ENCODE measurements at places on chromosomes 5 and 9.

DNA sequence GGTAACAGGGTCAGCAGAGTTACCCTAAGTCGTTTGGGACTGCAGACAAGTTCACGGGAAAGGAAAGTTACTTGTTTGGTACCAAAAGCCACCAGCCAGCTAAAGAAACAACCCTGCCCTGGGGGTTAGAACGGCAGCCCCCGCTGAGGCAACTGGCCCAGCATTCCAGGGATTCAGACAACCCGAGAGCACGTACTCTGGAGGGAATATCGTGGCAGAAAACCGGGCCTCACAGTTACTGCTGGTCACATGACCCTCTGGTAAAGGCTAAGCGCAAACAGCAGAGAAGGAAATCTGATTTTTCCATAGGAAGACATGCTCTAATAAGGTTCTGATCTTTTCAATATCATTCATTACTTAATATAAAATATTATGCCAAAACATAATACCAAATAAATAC is 22.5 kb upstream of the MLANA start:
- DNase-seq: no peak

DNA sequence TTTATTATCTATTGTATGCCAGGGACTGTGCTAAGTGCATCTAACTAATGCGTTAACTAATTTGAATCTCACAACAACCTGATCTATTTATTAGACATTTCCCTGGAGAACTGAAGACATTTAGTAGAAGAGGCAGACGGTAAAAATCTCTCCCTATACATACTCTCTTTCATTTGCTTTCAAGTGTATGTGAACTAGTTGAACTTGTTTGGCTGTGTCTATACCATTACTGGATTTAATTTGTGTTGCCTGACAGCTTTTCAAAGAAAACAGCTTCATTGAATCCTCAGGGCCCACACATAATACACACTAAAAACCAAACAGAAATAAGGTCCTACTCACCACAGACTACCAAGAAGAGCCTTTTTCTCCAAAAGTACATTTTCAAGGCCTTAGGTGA is 133.6 kb upstream of the NR3C1 start:
- DNase-seq: no peak

GRCh38 chr5:56012281-56012963 is 17.7 kb upstream of the IL6ST start:
- peak; percentile 73 for DNase-seq

- no peak for DNase-seq
Observed at GRCh38 chr9:99850736-99851499, 29.2 kb downstream of the NR4A3 start.

GRCh38 chr5:96780626-96781025 is 27.1 kb downstream of the ERAP1 start:
- DNase-seq: no peak

GRCh38 chr5:5188376-5189050 is 48.4 kb downstream of the ADAMTS16 start:
- no peak for DNase-seq

GRCh38 chr5:16797951-16798350 is 138.1 kb downstream of the MYO10 start:
- no peak for DNase-seq

- DNase-seq: peak; percentile 88
Observed at GRCh38 chr9:100587375-100587774, 9.5 kb downstream of the CAVIN4 start.

- DNase-seq: no peak
Observed at GRCh38 chr5:68067291-68067690, 148.3 kb upstream of the PIK3R1 start.

GRCh38 chr9:123662057-123662776 is 267.7 kb downstream of the DENND1A start:
- no peak for DNase-seq

- DNase-seq: no peak
Observed at GRCh38 chr5:176711883-176712282, 64.6 kb downstream of the TSPAN17 start.

GRCh38 chr5:604391-604831 is 7.7 kb upstream of the CEP72 start:
- DNase-seq: no peak

- DNase-seq: peak; percentile 89
Observed at GRCh38 chr5:34656001-34656699, at the start of gene RAI14. Gene RAI14, plus strand, starts transcription at chr5:34656328. Its CDS starts 30,592 bp downstream, at chr5:34686920.

DNA sequence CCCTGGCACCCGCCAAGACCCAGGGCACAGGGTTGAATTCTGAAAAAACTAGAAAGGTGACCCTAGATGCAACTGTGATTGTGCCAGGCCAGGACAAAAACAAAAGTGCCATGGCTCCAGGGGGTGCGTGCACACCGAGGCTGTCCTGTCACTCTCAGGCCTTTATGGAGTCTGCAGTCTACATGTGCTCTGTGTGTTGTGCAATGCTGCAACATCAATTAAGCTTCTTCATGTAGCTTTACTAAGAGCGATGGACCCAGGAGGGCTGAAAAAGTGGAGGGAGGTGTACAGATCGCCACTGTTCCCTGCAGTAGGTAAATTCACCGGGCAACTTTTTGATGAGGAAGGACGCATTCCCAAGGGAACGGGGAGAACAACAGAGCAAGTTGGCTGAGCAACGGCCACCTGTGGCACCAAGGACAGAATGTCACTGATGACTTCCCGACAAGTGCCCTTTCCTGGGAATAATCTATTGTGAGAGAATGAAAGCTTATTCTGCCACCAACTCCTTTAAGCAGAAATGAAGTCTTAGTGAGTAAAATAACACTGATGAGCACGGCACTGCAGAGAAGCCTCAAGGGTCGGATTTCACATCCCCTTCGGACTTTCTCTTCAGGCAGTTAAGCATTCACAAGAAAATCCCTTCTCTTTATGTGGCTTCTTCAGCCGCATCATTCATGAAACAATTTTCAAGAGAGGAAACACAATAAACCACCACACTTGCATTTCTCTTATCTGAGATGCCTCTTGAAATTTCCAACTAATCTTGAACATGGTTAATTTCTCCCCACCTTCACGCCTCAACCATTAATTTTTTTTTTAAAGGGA is 149.6 kb downstream of the DROSHA start:
- DNase-seq: no peak

DNA sequence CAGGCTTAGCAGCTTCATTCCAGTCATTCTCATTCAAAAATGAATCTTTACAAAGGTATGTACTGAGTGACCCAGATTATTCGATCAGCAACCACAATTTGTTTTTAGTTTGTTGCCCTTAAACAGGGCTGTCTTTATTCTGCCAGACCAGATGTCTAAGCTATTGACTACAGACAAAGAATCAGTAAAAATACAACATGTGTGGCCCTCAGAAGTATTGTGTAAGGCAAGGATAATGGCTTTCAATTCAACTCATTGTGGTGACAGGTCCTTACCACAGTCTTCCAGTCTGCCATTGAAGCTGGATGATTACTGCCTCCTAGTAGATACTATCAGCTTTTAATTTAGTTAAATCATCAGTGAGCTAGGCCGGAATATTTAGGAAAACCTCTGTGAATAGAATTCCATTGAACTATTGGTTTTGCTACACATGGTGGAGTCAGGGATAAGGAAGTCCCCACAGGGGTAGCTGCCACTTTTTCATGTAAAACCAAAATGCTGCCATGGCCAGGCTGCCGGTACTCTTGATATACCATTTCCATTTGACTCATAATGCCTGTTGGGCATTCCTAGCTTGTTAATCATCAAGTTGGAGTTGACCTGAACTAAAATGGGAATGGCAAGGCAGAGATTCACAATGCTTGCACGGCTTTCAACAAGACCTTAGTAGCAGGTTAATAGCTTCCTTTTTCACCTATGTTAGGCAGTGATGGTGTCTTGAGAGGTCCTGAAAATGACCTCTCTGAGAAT is 175.6 kb downstream of the MEF2C start:
- peak; percentile 90 for DNase-seq

GRCh38 chr5:93062548-93062947 is 518.5 kb downstream of the NR2F1-AS1 start:
- peak; percentile 36 for DNase-seq

DNA sequence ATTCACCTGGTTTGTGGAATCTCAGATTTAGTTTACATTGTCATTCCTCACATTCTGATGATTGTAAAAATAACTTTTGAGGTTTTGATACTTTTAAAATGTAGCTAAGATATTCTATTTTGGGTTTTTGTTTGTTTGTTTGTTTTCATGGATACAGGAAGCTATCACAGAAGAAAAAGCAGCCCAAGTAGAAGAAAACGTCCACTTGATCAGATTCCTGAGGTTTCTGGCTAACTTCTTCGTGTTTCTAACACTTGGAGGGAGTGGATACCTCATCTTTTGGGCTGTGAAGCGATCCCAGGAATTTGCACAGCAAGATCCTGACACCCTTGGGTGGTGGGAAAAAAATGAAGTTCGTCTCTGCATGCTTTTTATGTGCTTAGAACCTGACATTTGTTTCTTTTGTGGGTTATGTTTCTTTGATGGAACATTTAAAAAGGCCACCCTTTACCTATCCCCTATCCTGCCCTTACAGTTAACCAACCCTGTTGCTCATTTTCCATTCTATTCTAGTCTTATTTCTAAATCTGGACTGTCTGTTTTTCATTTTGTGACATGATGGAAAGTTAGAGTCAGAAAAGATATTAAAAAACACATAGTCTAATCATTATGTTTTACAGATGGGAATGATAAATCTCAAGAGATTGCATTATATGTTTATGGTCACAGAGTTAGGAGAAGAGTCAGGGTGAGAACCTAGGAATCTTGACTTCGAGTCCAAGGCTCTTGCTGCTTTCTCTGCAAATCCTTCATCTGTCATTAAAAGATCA is 163.7 kb downstream of the ALDH1A1 start:
- DNase-seq: peak; percentile 49

- DNase-seq: no peak
Observed at GRCh38 chr9:135698767-135699166, 514 bp downstream of the SOHLH1 start.

DNA sequence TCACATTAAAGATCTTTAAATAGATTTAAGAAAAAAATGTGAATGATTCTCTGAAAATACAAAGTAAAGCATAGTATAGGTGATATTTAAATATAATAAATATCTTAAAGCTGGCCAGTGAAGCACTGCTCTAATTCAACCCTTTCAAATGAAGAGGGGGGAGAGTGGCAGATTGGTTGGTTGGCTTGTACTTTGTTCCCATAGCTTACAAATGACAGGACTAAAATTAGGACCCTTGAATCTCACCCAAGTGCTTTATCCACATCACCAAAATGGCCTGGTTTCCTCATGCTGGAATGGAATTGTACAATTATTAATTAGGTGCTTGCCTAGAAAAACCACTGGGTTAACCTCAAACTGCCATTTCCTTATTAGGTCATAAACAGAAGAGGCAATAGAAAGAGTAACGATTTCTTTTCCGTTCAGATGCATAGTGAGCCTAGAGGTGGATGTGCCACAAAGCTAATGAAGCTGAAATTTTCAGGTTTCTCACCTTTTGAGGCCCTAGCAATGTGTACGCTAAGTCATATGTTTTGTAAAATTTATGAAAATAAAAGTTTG is 354.5 kb upstream of the CDH6 start:
- DNase-seq: no peak

DNA sequence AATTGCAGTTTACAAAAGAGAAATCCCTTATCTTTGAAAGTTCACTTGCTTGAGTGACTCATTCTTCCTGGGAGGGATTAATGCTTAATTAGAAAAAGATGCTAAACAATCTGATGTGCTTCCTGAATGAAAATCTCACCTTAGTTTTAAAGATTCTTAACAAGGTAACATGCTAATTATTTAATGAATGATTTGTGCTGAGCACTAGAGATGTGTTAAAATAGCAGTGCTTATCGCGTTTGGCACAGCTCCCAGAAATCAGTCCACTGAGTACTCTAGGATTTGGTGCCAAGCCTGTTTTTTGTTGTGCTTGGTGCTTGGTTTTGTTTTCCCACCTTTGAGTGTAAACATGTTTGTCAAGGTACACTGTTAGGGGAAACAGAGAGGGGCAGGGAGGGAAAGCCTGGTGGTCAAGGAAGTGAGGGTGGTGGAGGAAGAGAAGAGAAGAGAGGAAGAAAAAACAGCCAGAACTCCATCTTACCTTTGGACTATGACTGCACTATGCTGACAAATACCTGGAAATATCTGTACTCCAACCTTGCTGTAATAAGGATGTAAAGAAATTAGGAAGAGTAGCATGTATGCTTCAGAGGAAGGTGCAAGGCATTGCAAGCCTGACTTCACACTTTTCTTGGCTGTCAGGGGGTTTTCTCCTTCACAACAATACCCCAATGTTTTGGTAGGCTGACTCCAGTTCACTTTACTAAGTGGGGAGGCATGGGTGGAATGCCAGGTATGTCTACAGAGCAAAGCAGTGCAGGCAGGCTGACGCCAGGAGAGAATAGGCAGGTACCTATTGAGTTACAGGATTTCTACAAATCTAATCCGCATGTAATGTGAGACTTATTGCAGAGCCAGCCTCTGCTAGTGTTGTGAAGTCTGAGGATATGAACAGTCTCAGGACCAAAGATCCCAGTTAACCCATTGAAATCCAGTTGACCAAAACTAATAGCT is 157.2 kb upstream of the ISL1 start:
- DNase-seq: no peak

DNA sequence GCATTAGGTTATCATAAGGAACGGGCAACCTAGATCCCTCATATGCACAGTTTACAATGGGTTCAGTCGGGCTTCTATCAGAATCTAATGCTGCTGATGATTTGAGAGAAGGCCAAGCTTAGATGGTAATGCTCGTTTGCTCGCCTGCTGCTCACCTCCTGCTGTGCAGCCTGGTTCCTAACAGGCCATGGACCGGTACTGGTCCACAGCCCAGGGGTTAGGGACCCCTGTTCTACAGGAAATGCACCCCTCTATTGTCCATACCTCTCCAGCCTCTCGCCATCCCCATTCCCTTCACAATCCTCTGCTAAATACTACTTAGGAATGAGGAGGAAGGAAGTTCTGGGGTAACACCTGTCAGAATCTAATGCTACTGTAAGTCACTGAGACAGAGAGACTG is 75.1 kb downstream of the OXCT1 start:
- no peak for DNase-seq

GRCh38 chr5:53237876-53238275 is 128.3 kb upstream of the MOCS2 start:
- no peak for DNase-seq

DNA sequence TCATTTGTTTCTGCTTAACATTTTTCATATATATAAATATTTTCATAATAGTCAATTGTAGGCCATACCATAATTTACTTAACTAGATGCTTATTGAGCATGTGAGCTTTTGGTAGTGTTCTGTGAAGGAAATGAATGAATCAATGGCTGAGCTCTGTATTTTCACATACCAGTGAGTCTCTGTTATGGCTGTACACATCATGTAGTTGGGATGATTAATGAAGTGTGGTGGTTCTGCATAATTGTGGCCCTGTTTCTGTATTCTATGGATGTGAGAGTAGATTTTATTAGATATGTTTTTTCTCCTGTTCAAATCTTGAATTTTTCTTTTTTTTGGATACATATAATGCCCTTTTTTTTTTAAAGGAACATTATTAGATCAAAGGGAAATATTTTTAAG is 56.2 kb downstream of the CTNNA1 start:
- DNase-seq: no peak

DNA sequence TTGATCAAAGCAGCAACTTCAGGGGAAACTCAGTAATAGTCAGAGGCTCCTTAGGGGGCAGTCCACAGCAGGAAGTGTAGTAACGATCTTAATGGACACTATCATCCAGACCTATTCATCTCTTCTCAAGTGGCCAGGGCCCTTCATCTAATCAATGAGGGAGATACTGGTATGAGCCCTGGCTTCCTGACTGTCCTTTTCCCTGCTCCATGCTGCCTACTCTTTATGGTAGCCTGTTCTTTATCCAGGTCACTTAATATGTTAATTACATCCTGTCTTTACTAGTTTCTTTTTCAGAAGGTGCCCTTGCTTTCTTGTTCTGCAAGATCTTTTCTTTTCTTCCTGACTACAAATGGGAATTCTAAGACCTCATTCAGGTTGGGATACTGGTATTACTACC is 197.1 kb downstream of the CAVIN4 start:
- no peak for DNase-seq

Measured in M059J (cell line).